ENCODE measurements at places on chromosomes 3 and 15. TPM values are rescaled to one million over a fixed set of nuclear protein-coding genes. Genes with fewer than 3 reads are reported as not detected.

Gene ITIH1
- 0.37 TPM for total RNA-seq

GRCh38 chr3:76034649-76035048, 249.3 kb upstream of the ZNF717 start:
- no peaks in the 10 kb centered on the region for H3K36me3 ChIP-seq
- H3K27ac ChIP-seq: no peak overlapping the region
- H3K4me3 ChIP-seq: no peak overlapping the region
- H3K4me1 ChIP-seq: no peaks in the 10 kb centered on the region
- no peaks in the 10 kb centered on the region for H3K27me3 ChIP-seq
- no peak for DNase-seq

DNA sequence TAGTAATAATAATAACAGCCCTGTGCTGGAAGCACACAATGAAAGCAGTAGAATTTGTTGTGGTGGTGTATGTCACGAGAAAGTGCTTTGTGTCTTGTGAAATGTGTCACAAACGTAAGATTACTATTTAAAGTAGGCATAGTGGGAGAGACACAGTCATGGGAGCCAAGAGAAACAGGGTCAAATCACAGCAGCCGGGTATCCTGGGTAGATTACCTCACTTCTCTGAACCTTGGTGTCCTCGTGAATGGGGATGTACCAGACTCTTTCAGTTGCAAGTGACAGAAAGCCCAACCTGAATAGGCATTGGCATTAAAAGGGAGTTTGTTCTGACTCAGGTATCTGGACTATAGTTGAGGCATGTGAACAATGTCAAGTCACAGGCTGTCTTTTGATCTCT, 29.1 kb upstream of the SRGAP3 start:
- peaks cover 2% of the 10 kb centered on the region for H3K4me1 ChIP-seq
- H3K36me3 ChIP-seq: no peaks in the 10 kb centered on the region
- H3K27ac ChIP-seq: no peak overlapping the region

DNA sequence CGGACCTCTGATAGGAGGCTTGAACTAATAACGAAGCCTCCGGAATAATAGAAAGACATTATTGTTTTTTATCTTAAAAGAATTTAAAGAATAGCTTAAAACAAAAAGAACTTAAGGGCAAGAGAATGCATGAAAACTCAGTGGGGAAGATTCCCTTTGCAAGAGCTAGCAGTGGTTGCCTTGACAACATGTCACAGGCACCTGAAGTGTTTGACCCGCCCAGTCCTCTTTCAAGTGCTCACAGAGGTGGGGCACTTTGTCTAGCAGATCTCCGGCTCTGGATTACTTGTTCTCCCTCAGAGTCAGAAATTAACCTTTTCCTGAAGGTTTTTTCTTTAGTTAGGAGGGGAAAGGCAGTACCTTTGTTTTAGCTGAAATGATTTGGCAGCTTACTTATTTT, 37.8 kb downstream of the LARS2 start:
- no peak for DNase-seq
- no peaks in the 10 kb centered on the region for H3K4me1 ChIP-seq
- no peaks in the 10 kb centered on the region for H3K27me3 ChIP-seq
- H3K36me3 ChIP-seq: no peaks in the 10 kb centered on the region
- H3K27ac ChIP-seq: no peak overlapping the region

Gene ATG3
- total RNA-seq: 56.4 TPM

Gene GOLGA6A
- 0.39 TPM for total RNA-seq

DNA sequence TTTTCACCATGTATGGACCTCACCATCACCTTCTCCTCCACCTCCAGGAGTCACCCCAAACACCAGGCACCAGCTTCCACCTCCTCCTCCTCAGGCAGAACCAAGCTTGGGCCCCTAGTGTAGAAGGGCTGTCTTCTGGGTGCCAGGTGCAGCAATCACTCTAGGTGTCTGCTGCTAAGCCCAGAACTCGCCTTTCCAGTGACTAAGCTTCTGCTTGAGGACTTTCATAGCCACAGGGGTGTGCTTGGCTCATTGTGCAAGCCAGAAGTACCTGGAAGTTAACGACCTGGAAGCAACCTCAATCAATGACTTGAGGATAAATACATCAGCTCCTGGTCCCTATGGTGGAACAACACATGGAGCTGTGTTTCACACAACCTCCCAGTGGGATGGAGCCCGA, 49.8 kb upstream of the PXYLP1 start:
- H3K27ac ChIP-seq: no peak overlapping the region
- no peaks in the 10 kb centered on the region for H3K36me3 ChIP-seq
- no peaks in the 10 kb centered on the region for H3K4me1 ChIP-seq
- DNase-seq: no peak

GRCh38 chr15:76991048-76991447, 3.9 kb upstream of the PSTPIP1 start:
- no peak overlapping the region for H3K27ac ChIP-seq
- no peaks in the 10 kb centered on the region for H3K4me1 ChIP-seq
- DNase-seq: no peak
- no peak overlapping the region for H3K4me3 ChIP-seq

Gene FANCD2OS
- total RNA-seq: not detected

Gene REC114
- not detected for total RNA-seq

DNA sequence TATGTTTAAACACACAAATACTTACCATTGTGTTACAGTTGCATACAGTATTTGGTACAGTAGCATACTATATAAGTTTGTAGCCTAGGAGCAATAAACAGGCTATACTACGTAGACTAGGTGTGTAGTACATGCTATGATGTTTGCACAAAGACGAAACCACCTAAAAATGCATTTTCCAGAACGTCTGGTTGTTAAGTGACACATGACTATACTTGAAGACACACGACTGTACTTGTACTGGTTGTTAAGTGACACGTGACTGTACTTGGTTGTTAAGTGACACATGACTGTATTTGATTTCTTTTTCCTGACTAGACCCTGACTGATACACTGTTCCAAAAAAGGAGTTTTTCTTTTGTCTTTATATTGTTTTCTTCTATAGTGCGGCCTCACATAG, 34.1 kb downstream of the RAB8B start:
- H3K27me3 ChIP-seq: no peaks in the 10 kb centered on the region
- no peak for DNase-seq
- H3K36me3 ChIP-seq: no peaks in the 10 kb centered on the region
- no peaks in the 10 kb centered on the region for H3K4me1 ChIP-seq

DNA sequence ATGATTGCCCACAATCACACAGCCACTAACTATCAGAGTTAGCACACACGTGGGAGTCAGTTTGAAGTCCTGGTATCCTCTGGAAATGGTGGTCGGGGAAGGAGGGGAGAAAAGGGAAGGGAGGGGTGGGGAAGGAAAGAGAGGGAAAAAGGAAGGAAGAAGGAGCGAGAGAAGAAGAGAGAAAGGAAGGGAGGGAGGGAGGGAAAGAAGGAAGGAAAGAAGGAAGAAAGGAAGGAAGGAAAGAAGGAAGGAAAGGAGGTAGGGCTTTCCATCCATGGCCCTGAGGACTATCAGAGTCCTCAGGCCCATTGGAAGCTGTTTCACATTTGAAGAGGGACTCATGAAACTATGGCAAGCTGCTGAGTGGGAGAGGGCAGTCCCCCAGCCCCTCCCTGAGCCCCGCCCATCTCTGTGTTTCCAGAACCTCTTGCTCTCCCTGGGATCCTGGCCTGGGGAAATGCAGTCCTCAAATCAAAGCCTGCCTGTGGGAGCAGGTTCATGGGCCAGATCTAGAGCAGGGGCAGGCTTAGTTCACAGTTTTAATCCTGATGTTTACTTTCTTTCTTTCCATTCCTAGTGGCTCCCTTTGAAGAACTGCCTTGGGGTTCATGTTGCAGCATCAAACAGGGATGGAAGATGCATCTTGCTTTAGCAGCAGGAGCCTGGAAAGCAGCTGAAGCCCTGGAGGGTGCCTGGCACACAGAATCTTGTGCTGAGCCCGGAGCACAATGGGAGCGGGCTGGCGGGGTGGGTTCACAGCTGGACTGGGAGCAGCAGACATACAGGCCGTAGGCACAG, 66.1 kb upstream of the GLCE start:
- no peak overlapping the region for H3K27ac ChIP-seq
- peaks cover 26% of the 10 kb centered on the region for H3K4me1 ChIP-seq
- no peak for DNase-seq
- no peaks in the 10 kb centered on the region for H3K27me3 ChIP-seq
- H3K4me3 ChIP-seq: no peak overlapping the region

DNA sequence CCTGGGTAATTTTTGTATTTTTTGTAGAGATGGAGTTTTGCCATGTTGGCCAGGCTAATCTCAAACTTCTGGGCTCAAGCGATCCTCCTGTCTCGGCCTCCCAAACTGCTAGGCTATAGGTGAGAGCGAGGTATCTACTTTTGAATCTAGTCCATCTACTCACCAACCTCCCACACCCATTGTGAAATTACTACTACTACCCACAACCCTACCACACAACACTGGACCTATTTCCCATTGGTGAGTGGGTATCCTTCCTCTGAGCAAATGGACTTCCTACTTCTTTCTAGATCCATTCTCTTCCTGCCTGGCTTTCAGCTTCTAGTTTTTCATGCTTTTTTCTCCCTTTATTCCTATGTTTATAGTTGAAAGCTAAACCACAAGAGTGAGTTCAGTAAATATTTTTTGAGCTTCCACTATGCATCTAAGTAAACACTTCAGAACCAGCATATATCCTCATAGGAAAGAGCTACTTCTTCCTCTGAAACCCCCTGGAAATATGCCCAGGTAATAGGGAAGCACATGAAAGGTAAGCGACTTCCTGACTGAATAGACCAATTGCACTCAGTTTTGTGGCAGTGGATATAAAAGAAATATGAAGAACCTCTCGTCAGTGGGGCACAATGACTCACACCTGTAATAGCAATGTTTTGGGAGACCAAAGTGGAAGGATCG, 39.1 kb downstream of the MYO1E start:
- no peaks in the 10 kb centered on the region for H3K36me3 ChIP-seq
- no peak for DNase-seq
- no peak overlapping the region for H3K4me3 ChIP-seq
- no peaks in the 10 kb centered on the region for H3K27me3 ChIP-seq

DNA sequence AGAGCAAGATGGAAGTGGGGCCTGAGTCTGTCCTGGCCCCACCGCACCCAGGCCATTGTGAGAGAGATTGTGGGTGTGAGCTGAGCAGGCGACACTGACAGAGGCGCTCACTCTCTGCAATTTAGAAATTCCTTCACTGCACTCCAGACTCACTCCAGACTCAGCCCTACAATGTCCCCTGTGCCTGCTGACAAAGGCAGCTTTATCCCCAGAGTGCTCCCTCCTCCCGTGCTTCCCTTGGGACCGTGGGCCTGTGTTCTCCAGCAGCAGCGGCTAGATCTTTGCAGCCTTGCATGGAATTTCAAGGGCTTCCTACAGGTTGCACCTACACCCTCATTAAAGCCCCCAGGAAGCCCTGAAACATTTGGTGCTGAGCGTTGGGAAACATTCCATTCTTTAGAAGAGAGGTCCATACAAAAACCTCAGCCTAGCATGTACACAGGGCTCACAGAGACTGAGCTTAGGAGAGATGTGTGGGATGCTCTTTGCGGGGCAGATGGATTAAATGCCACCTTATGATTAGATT, 1.3 kb upstream of the IL16 start:
- H3K27ac ChIP-seq: no peak overlapping the region
- H3K27me3 ChIP-seq: no peaks in the 10 kb centered on the region
- H3K4me1 ChIP-seq: no peaks in the 10 kb centered on the region
- no peaks in the 10 kb centered on the region for H3K36me3 ChIP-seq

- peaks cover 39% of the 10 kb centered on the region for H3K27me3 ChIP-seq
- no peak for DNase-seq
- no peaks in the 10 kb centered on the region for H3K4me1 ChIP-seq
These were observed 311.5 kb downstream of the RORA start for GRCh38 chr15:60917461-60918145.

Gene STX19
- total RNA-seq: not detected

- H3K36me3 ChIP-seq: no peaks in the 10 kb centered on the region
- H3K4me1 ChIP-seq: no peaks in the 10 kb centered on the region
- DNase-seq: no peak
- H3K27ac ChIP-seq: no peak overlapping the region
These were observed 68.5 kb upstream of the SGO1 start for GRCh38 chr3:20254268-20255117.

DNA sequence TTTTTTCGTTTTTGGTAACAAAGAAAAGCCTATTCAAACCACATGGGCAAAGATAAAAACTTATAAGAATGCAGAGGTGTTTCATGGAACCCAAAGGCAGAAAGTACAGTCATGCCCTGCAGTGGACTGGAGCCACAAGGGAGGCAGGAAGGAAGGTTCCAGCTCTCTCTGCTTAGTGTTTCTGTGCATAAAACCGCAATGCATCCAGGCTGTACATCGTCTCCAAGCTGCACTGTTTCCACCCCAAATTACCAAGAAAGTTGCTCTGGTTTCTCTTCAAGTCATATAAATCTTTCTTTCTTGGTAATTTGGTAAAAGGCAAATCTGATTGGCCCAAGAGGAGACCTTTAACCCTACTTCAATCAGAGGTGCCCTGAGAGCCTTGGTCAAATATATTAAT, 15.8 kb downstream of the TRAT1 start:
- no peak overlapping the region for H3K27ac ChIP-seq
- no peaks in the 10 kb centered on the region for H3K4me1 ChIP-seq
- no peak for DNase-seq
- H3K4me3 ChIP-seq: no peak overlapping the region
- no peaks in the 10 kb centered on the region for H3K36me3 ChIP-seq

Gene NUP210
- 74.9 TPM for total RNA-seq

DNA sequence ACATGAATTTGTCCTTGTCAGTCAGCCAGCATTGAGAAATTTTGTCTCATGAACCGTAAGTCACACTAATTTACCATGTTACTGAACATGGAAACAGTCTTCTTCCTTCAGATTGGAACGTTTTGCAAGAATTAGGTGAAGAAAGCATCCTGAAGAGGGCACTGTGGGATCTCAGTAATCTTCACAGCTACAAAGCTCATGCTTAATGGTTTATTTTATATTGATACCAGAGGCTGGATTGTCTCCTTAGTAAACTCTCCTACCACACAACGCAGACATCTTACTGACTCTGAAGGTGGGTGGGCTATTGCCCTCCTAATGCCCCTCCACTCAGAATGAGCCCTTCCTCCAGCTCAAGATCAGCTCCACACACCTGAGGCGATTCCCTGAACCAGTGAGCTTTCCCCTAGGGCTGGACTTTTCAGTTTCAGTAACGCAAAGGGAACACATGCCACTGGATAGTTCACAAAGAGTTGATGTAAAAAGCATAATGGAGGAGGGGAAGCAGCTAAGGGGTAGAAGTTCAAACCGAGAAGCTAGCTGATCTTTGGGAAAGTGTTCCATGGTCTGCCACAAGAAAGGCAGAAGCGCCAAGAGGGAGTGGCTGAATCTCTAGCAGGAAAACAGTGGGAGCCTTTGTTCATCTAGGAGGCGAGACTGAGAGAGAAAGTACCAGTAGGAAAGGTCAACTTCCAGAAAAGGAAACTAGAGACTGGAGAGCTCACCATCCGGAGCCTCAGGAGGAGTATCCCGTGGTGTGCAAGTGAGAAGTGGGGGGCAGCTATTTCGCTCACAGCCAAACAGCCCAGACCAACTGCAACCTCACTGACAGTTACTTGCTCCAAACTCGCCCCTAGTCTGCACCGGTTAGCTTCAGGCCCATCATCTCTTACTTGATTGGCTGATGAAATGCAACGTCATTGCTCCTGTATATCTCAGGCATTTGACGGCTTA, at the start of gene SLC9C1:
TSS of gene SLC9C1 (minus strand) at position 849 of the 954 bp plus-strand sequence. CDS start 7,425 bp downstream, outside the sequence.
- no peaks in the 10 kb centered on the region for H3K27me3 ChIP-seq
- peak within 1 kb of the TSS; percentile 30 for H3K4me3 ChIP-seq
- peak within 1 kb of the TSS; percentile 50 for H3K27ac ChIP-seq
- peak; percentile 69 for DNase-seq
- H3K36me3 ChIP-seq: no peaks in the 10 kb centered on the region

Gene CPLX3
- total RNA-seq: not detected
